Mammary epithelial cell (primary cell): ENCODE measurements at places on chromosomes 6 and 20. TPM values are rescaled to one million over a fixed set of nuclear protein-coding genes. Genes with fewer than 3 reads are reported as not detected.

- DNase-seq: no peak
Measured at GRCh38 chr6:11043961-11044711, at the start of gene ELOVL2. ELOVL2 (minus strand) TSS chr6:11044305; CDS start chr6:11044230, 75 bp downstream.

DNA sequence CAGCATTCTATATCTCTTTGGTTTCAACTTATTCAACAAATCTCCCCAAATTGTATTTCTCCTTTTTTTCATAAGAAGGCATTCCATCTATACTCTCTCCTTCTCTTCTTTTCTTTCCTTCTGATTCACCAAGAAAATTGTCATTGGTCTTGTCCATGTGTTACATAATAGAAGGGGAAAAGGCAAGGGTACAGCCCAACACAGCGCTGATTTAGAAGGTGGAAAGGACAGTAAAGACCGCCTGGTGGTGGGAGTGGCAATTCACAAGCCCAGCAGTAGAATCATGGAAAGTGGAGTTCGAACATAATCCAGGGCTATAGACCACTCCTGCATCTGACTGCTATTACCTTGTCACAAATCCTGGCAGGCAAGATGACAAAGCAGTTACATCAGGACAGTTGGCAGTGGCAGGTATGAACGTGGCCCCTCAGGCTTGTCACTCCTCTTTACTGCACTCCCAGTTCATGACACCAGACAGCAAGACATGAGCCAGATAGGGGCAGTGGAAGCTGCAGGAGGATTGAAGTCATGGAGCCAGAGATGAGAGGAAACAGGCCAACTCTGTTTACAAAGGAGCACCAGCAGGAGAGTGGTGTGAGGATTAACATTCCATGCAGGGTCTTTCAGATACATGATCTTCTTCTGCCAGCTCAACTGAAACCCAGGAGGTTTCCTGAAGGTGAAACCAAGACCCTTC is 2.1 kb upstream of the TNFAIP3 start:
- no peak for DNase-seq

- no peak for DNase-seq
Measured at GRCh38 chr20:11469795-11470435, 447.8 kb upstream of the BTBD3 start.

DNA sequence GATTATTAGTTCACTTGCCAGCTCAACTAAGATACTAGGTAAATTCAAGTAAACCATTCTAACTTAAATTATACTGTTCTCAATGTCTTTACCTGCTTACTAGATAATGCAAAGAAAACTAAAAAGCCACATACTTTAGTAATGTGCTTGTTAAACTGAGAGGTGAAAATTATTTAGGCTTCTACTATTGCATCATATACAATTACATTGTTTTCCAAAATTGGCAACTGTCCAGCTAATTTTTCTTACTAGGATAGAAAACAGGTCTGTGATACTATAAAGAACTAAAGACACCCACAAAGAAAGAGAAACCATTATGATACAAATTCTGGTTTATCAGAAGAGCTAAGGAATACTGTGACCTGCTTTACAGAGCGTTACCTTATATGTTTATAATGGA is 45.6 kb upstream of the ALDH8A1 start:
- no peak for DNase-seq

- no peak for DNase-seq
Measured at GRCh38 chr6:31582230-31582643, at the start of gene LTB. LTB (minus strand) TSS chr6:31582424; CDS start chr6:31582417, 7 bp downstream.

DNA sequence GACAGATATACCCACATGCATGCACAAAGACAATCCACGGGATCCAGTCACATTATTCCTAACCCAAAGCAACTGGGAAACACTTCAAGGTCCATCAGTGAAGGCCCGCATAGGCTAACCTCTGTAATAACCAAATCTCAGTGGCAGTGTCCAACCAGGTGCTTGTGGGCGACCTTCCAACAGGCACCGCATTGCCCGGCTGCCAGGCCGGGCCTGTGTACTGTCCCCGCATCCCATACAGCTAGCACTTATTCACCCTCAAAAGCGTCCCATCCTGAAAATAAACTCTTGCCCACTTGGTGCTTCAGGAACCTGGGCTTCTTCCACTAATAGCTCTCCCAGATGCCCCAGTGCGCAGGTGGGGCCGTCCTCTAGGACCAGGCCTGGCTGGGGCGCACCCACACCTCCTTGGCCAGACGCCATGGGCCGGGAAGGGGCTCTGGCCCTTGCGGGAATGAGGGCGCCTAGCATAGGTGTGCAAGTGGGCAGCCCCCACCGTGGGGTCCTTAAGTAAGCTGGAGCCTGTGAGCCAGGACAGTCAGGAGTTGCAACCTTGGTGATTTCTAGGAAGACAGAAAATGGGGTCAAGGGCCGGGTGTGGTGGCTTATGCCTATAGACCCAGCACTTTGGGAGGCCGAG is 1.1 kb upstream of the ENTPD6 start:
- no peak for DNase-seq

GRCh38 chr6:167056370-167056769 is 57.2 kb downstream of the CEP43 start:
- peak; percentile 33 for DNase-seq

GRCh38 chr6:41940759-41941279 is 789 bp downstream of the CCND3 start:
- DNase-seq: peak; percentile 43

DNA sequence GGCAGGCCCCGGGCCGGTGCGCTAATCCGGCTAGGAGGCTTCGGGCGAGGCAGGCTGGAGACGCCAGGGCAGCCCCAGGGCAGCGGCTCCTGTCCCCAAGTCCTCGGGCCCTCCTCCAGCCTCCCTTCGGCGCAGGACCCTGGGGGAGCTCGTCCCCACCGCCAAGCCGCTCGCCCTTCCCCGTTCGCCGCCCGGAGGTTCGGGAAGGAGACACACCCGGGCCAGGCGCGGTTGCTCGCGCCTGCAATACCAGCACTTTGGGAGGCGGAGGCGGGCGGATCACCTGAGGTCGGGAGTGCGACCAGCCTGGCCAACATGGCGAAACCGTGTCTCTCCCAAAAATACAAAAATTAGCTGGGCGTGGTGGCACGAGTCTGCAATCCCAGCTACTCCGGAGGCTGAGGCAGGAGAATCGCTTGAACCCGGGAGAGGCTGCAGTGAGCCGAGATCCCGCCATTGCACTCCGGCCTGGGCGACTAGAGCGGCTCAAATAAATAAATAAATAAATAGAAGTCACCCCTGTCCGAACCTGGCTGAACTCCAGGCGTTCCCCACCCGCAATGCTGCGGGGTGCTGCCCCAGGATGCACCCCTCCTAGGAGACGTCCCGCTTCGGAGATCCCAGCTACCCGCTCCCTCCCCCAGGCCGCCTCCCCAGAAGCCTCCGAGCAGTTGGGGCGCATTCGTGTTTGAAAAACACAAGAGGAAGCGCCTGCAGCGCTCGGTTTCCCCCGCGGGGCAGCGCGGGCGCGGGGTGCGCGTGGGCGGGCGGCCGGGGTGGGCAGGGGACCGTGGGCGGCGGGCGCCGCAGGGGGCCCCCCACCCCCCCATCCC is 27.5 kb downstream of the SERPINB9 start:
- no peak for DNase-seq

DNA sequence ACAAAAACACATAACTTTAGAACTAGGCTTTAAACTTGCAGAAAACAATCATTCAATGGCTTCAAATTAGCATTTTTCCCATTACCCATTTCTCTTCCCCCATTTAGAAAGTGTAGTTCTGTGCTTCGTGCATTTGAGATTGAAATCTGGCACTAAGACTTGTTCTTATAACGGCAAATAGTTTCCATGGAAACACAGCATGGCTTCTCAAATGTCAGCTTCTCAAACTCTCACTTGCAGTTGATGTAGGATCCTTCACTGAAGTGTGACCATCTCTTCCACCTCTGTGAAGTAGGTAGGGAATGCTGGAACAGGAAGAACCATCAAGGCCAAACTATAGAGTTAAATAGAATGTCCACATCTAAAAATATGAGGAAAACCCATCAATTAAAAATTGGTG is 52.2 kb downstream of the MANEA start:
- DNase-seq: no peak

- peak; percentile 80 for DNase-seq
Measured at GRCh38 chr20:32474967-32475811, 109.9 kb downstream of the NOL4L start.

GRCh38 chr6:32819729-32820128 is 2.9 kb upstream of the HLA-DOB start:
- DNase-seq: peak; percentile 98

GRCh38 chr6:111978532-111979149 is 75.3 kb upstream of the CCN6 start:
- DNase-seq: peak; percentile 51

DNA sequence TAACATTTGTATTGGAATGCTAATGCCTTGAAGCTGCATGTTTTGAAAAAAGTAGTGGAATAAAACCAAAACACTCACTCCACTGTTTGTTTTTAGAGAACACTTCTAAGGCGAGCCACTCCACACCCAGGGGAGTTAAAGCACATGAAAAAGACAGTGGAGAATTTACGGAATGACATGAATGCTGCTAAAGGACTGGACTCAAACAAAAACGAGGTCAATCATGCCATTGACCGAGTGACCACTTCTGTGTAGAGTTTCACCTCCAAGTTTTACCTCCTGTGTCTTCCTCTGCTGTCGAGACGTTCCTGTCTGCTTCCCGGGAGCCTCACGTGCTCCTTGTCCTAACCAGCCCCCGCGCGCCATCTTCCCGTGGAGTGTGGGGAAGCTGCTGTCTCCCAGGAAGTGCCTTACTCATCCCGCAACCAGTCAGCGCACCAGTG is 127.8 kb downstream of the LRRC1 start:
- DNase-seq: no peak

DNA sequence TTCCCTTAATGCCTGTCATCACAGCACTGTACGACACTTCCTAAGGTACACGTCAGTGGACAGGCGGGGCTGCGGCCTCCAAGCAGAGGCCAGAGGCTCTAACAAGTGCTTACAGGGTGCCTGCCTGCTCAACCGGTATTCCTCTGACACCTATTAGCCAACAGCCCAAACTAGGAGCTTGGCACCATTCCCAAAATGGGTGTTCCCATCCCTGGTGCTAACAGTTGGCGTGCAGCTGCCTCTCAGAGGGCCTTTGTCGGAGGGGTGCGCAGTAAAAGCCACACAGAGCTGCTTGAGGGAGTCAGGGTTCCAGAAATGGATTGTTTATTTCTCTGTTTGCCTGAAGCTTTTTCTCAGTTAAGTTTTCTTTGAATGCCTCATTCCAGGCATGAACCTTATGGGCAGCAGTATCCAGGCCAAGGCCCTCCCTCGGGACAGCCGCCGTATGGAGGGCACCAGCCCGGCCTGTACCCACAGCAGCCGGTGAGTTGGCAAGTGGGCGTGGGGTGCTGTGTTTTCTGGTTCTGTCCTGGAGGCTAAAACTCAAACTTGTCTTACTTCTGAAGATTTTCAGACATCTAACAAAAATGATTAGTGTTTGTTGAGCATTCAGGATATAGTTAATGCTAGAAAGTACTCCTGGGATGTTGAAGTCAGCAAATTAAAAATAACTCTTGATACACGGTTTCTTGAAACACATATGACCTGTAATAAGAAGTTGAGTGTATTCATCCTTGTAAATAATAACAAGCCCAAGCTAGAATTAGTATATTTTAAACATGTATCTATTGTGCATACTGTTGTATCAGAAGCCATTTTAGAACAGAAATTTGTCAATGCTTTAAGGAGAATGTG is 124.7 kb downstream of the TMEM242 start:
- peak; percentile 97 for DNase-seq

GRCh38 chr6:82030301-82030700 is 217.2 kb downstream of the IBTK start:
- peak; percentile 60 for DNase-seq

GRCh38 chr20:13995841-13996240 is 525 bp downstream of the MACROD2 start:
- peak; percentile 41 for DNase-seq

- no peak for DNase-seq
Measured at GRCh38 chr20:63124782-63125580, 91.0 kb downstream of the YTHDF1 start.

- DNase-seq: no peak
Measured at GRCh38 chr6:53710788-53711187, 45.2 kb upstream of the KLHL31 start.

- DNase-seq: no peak
Measured at GRCh38 chr6:53899512-53899911, 104.7 kb downstream of the LRRC1 start.

- DNase-seq: no peak
Measured at GRCh38 chr20:15863735-15864134, 709.5 kb downstream of the KIF16B start.

DNA sequence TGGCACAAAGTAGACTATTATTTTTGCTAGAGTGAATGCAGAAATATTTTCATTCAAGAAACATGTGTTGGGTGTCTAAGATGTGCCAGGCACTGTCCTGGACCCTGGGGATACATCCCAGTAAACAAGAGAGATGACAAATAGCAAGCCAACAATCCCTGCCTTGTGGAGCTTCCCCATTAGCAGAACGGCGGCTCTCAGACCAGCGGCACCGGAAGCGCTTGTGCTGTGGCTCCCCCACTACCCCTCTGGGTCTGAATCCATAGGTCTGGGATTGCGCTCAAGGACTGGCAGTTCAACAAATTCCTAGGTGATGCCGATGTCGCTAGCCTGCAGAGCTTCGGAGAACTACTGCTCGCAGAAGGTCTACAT is 98.5 kb upstream of the AGPAT4 start:
- no peak for DNase-seq

DNA sequence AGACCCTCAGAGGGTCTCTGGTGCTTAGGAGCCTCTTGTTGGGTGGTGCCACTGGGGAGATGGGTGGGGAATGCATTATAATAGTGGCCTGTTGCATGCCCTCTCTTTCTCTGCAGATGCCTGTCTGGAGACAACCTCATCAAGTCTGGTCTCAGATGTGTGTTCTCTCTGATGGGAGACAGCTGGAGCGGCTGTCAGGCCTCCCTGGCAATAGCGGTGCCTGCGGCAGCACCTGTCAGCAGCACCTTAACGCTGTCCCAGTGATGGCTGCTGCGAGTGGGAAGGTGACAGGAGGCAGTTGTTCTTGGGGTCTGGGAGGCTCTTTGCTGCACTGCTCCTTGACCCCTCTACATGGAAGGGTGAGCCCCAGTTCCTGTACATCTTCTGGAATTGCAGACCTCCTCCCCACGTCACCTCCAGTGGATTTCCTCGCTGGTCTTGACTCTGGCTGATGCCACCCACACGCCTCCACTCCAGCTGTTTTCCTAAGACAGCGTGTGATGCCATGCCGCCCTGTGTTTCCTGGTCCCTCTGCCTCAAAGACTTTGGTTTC is 63.3 kb upstream of the BLCAP start:
- DNase-seq: no peak

- no peak for DNase-seq
Measured at GRCh38 chr20:31991339-31991705, 18.9 kb upstream of the CCM2L start.

The SLC32A1 gene
- total RNA-seq: not detected

The ADRM1 gene
- 139 TPM for total RNA-seq

The ACSS1 gene
- total RNA-seq: 3.5 TPM

The CLPSL2 gene
- not detected in 2 replicates for total RNA-seq

The HLA-G gene
- total RNA-seq: 0.32 TPM in 1 of 2 replicates, not detected in the other

The ZC2HC1B gene
- not detected in 2 replicates for total RNA-seq

The PRICKLE4 gene
- 1.7 TPM for total RNA-seq

The CABLES2 gene
- 2.9 and 4.4 TPM in 2 replicates for total RNA-seq

The ZC3H12D gene
- 0.16 TPM in 1 of 2 replicates, not detected in the other for total RNA-seq

The DLK2 gene
- total RNA-seq: 49.9 and 56.5 TPM in 2 replicates

The SLC35D3 gene
- not detected for total RNA-seq

The C6orf132 gene
- 10.3 TPM for total RNA-seq
